ENCODE measurements at places on chromosomes 12 and 14. TPM values are rescaled to one million over a fixed set of nuclear protein-coding genes. Genes with fewer than 3 reads are reported as not detected.

The CLSTN3 gene
- 23.0 TPM for total RNA-seq

The OTX2 gene
- total RNA-seq: not detected

The OVCH1 gene
- total RNA-seq: not detected

The NRIP2 gene
- total RNA-seq: not detected

The CACNA1C gene
- total RNA-seq: 0.05 TPM

The TPH2 gene
- total RNA-seq: not detected

The TAS2R13 gene
- 0.91 TPM for total RNA-seq

The SERPINA12 gene
- not detected for total RNA-seq

The SPSB2 gene
- 10.0 TPM for total RNA-seq

The SCFD1 gene
- 71.1 TPM for total RNA-seq
